ENCODE measurements at places on chromosomes 4 and X.

GRCh38 chr4:2306773-2307410 is 45.0 kb upstream of the MXD4 start:
- DNase-seq, result no peak

DNA sequence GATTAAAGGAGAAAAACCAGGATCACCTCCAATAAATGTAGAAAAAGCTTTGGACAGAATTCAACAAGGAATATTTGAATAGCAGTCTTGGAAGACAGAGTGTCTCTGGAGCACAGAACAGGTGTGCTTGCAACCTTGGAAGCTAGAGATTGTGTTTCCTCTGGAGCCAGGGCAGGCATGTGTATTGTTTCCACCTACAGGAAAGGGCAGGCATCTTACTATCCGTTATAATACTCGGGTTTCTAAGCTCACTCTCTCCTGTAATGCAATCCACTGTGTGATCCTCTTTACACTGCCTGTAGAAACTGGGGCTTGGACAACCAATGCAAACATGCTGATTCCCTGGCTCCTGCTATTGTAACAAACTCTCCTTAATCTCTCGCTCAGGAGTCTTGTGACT is 14.4 kb downstream of the CCDC110 start:
- no peak for DNase-seq

- DNase-seq, result no peak
Observed at GRCh38 chr4:89368861-89369260, 61.3 kb upstream of the GPRIN3 start.

GRCh38 chr4:37747772-37748330 is 61.7 kb upstream of the RELL1 start:
- no peak for DNase-seq

- DNase-seq, result no peak
Observed at GRCh38 chr4:82728301-82728700, 70.3 kb downstream of the SCD5 start.

GRCh38 chr4:108303488-108304177 is 134.9 kb upstream of the LEF1 start:
- no peak for DNase-seq

GRCh38 chr4:103076747-103077347 is at the start of gene SLC9B2:
Gene SLC9B2 (minus strand): TSS chr4:103076761. CDS start chr4:103067550, 9,211 bp downstream.
- peak; percentile 28 for DNase-seq

DNA sequence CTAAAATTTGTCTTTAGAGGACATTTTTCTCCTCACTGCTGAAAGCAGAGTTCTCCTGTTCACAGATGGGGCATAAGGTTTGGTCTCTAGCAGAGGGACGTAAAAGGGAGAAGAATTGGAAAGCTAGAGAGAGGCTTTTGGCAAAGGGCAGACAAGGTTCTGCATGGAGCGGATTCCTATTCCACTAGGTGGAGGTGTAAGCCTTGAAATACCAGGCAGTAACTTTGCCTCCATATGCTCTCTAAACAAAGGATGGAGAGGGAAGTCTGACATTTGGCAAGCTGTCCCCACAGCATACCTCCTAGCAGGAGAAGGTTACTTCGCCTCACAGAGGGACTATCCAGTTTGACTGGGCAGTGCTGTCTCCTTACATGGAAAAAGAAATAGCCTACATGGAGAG is 174.7 kb downstream of the DACH2 start:
- no peak for DNase-seq

GRCh38 chr4:26130841-26131432 is 189.9 kb upstream of the RBPJ start:
- DNase-seq, result peak; percentile 30

DNA sequence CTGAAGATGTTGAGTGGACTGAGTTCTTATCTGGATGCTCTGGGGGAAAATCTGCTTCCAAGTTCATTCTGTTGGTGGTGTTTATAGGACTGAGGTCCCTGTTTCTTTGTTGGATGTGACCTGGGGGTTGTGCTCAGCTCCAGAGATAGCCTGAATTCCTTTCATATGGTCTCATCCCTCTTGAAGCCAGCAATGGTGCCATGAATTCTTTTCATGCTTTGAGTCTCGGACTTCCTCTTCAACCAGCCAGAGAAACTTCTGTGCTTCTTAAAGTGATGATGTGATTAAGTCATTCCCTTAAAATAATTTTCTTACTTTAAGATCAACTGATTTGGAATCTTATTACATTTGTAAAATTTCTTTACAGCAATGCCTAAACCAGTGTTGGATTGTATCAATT is 233.8 kb upstream of the UGT8 start:
- DNase-seq, result no peak

GRCh38 chrX:20130357-20130756 is 11.3 kb downstream of the EIF1AX start:
- no peak for DNase-seq

DNA sequence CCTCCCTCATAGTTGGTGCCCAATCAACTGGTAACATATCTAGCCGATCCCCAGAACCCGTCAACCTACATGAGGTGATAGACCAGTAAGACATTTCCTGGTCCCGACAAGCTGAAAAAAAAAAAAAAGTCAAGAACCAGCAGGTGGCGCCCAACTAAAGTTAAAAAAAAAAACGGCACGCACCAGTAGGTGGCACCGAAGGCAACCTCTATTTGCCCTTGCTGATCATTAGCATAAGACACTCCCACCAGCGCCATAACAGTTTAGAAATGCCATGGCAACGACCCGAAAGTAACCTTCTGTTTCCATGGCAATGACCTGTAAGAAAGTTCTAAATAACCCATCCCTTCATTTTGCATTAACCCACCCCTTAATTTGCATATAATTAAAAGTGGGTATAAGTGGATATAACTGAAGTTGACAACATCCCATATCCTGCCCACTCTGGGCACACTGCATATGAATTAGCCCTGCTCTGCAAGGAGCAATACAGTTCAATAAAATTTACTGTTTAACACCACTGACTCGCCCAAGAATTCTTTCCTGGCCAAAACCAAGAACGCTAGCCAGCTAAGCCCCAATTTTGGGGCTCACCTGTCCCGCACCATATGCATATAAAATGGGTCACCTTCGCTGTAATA is 83.9 kb upstream of the SPANXB1 start:
- DNase-seq, result peak; percentile 20

- DNase-seq, result no peak
Observed at GRCh38 chr4:26217961-26218676, 102.7 kb upstream of the RBPJ start.

DNA sequence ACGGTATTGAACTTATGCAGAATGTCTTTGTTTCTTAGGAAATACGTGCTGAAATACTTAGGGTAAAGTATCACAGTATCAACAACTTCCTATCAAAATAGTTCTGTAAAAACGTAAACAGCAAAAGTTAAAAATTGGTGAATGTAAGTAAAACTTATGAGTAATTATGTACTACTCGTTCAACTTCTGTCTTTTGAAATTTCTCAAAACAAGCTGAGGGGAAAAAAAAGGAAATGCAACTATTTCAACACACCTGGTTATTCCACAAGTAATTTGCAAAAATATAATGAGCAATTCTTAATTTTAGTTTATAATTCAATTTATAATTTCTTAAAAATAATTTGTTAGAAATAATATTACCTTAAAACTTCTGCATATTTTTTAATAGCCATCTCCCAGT is 8.3 kb downstream of the PPID start:
- no peak for DNase-seq

- DNase-seq, result no peak
Observed at GRCh38 chrX:617401-617800, 13.2 kb upstream of the SHOX start.

GRCh38 chr4:11072999-11073398 is 355.7 kb downstream of the HS3ST1 start:
- DNase-seq, result no peak

DNA sequence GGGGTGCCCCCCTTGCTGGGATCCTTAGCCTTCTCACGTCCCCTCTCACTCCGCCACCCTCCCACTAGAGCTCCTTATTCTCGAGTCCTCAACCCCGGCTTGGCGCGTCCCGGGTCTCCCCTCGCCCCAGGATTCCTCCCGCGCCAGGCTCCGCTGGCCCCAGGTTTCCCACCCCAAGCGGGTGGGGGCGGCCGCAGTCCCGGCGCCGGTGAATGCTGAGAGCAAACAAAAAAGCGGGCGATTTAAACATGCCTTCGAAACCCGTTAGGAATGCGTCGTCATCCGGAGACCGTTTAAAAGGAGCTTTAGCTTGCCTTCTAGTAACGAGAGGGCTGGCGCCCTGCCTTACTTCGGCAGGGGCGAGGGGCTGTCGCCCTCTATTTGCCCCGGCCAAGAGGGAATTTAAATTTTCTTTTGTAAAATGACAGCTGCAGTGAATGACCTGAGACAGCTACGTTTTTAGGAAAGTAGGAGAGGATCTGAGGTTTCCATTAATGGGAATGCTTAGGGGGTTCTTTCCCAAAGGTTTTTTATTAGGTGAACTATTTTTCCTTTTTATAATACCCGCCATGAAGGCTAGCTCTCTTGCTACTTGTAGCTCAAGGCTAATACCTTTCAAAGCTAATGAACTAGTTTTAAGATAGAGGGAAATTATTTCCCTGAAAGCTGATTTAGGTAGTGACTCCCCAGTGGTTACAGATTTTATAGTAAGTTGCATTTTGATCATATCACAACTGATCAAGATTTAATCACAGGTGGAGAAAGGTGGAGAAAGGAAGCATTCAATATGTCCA is 3.1 kb downstream of the JADE1 start:
- DNase-seq, result no peak

DNA sequence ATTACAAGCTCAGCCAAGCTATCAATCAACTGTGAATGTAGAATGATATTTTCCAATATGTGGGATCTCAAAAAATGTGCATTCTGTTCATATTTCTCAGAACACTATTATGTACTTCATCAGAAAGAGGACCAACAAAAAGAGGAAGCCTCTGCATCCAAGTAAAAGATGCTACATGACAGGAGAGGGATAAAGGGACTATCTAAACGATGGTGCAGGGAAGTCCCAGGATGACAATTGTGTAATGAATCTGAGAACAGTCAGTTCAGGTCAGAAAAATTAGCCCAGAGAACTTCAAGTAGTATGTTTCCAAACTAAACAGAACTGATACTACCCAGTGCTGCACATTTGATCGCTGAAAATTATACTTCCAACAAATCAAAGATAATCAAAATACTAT is 127.0 kb downstream of the ZNF330 start:
- no peak for DNase-seq

GRCh38 chrX:2682565-2683177 is 8.4 kb upstream of the CD99 start:
- no peak for DNase-seq

- no peak for DNase-seq
Observed at GRCh38 chr4:71206763-71207162, 132.1 kb upstream of the SLC4A4 start.

GRCh38 chrX:93538575-93538974 is 134.8 kb downstream of the NAP1L3 start:
- DNase-seq, result no peak

GRCh38 chr4:13151194-13151593 is 332.9 kb downstream of the RAB28 start:
- no peak for DNase-seq

- DNase-seq, result no peak
Observed at GRCh38 chr4:38805530-38806145, 1.0 kb upstream of the TLR1 start.

DNA sequence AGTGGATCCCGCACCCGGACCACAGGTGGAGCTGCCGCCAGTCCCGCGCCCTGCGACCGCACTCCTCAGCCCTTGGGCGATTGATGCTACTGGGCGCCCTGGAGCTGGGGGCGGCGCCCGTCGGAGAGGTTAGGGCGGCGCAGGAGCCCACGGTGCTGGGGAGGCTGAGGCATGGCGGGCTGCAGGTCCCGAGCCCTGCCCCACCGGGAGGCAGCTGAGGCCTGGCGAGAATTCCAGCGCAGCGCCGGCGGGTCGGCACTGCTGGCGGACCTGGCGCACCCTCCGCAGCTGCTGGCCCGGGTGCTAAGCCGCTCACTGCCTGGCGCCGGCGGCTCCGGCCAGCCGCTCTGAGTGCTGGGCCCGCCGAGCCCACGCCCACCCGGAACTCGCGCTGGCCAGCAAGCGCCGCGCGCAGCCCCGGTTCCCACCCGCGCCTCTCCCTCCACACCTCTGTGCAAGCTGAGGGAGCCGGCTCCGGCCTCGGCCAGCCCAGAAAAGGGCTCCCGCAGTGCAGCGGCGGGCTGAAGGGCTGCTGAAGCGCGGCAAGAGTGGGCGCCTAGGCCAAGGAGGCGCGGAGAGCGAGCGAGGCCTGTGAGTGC is 1256.5 kb downstream of the STIM2 start:
- no peak for DNase-seq

GRCh38 chr4:41304221-41304620 is 47.5 kb downstream of the UCHL1 start:
- no peak for DNase-seq

GRCh38 chr4:101009471-101009870 is 337.9 kb downstream of the PPP3CA start:
- DNase-seq, result no peak

DNA sequence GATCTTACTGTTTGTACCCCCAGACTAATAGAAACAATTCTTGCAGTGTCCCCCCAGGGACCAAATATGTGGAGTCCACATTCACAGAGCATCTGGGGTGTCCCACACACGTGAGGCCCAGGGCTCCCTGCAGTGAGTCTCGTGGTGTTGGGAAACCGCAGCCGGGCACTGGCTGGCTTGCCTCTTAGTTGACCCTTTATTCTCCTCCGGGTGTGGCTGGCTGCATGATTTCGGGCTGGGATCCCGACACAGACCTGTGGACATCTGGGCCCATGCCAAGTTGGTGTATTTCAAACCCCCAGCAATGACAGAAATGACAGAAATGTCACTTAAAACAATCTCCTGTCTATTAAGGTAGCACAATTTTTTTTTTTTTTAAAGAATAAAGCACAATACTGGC is 15.6 kb upstream of the CLDN24 start:
- DNase-seq, result no peak

DNA sequence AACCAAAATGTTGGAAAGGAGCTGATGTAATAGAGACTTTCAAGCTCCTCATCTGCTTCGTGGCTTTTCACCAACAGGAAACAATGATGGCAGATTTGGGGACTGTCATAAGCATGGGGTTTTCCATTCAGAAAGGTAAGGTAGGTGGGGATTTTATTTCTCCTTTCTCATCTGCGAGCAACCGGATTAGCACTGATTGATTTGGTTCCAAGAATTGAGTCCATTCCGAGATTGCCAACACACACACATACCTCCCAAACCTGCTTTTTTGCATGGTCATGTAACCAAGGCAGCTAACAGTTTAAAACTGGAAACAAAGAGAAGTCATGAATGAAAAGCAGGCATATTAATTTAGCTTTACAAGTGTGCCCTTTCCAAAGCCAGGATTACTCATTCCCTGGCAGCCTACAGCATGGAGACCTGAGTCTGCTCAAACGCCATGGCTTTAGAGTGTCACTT is 63.0 kb upstream of the LNX1 start:
- no peak for DNase-seq
